Activated CD4-positive, alpha-beta T cell treated with anti-CD3 and anti-CD28 coated beads, Interleukin-2, amount 50 U/mL, for 48 hours (primary cell): ENCODE measurements at places on chromosomes 4 and X.

DNA sequence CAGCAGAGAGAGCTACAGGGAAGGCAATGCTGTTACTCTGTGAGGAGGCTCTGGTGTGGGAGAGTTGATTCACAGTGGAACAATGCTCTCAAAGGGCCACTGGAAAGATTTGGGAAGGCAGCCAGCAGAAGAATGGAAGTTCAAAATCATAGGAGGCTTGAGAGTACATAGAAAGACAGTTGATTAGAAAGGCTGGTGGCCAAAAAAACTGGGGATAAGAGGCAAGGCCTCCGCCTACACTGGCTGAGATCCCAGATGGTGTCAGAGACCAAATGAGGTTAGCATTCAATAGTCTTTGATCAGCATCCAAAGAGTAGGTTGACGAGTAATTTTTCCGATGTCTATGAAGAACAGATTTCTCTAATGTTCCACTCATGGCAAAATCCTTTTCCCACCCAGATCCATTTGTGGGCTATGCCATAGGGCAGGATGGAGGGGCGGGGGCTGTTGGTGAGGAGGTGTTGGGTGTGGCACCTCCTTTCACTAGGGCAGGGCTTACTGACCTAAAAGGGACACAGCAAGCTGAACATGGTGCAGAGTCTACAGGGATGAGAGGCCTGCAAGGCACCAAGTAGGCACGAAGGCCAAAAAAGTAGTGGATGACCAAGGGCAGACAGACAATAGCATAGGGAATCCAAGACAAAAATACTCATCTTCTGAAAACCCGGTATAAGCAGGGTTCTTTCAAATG lies 15.1 kb downstream of the TEC start:
- DNase-seq: no peak

- DNase-seq: no peak
Measured at GRCh38 chrX:119954374-119954773, 10.8 kb upstream of the NKAP start.

DNA sequence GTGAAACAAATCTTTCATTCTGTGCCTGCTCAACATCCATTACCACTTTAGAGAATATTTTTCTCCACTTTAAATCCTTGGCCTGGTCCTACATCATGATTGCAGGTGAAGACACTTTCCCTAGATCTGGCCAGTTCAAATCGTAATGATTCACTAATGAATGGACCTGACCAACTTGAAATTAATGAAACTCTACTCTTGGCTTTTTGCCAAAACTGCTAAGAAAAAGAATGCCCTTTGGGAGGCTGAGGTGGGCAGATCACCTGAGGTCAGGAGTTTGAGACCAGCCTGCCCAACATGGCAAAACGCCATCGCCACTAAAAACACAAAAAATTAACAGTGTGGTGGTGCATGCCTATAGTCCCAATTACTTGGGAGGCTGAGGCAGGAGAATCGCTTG lies 1082.6 kb upstream of the LCORL start:
- DNase-seq: no peak

GRCh38 chrX:23885803-23886202 lies 21.9 kb downstream of the APOO start:
- DNase-seq: no peak

- DNase-seq: no peak
Measured at GRCh38 chr4:186227744-186228513, 622 bp downstream of the KLKB1 start.

DNA sequence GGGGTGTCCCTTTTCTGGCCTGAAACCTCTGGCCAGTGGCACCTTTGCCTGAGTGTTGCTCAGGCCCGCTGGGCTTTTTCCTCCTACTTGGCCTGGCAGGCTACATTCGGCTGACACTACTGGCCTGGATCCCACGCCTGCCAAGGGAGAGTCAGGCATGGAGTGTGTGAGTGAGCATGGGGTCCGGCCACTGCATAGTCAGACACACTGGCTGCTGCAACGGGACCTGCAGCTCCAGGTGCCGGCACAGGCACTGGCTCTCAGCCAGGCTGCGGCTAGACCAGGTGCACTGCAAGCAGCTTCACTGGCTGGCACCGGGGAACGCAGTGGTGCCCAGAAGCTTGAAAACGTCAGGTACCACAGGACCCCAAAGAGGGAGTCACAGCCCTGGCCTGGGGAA lies 434.9 kb downstream of the ARHGAP24 start:
- no peak for DNase-seq

- no peak for DNase-seq
Measured at GRCh38 chr4:164770010-164770724, 16.2 kb downstream of the SMIM31 start.

GRCh38 chr4:144338834-144339233 lies 198.3 kb upstream of the GYPA start:
- no peak for DNase-seq

- no peak for DNase-seq
Measured at GRCh38 chrX:13843150-13843721, 26.3 kb upstream of the GPM6B start.

- no peak for DNase-seq
Measured at GRCh38 chrX:32116047-32116446, 1044.2 kb upstream of the FTHL17 start.

DNA sequence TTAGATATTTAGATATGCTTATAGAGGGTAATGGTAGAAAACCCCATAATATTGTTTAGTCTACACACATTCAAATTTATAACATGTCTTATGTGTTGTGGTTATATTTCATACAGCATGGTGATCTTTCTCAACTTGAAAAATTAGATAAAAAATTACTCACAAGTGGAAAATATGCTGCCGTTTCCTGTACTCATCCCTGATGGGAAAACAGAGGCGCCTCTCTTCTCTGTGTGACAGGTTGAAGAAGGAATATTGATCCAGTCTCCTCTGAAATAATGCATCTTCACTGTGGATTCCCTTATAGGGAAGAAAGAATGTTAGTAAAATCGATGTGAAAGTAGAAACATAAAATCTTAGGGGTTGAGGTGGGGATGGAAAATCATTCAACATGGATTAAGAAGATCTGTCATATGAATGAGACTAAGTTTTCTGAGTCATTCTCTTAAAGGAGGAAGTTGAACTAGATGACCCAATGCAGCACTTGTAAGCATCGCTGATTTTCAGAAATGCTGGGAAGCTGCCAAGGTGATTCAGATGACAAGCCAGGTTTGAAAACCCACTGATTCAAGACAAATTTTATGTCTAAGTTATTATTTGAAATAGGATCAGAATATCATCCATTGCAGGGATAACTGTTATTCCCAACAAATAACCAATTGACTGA lies 70.7 kb downstream of the ANKRD50 start:
- no peak for DNase-seq

- DNase-seq: no peak
Measured at GRCh38 chrX:21929209-21929608, 11.3 kb upstream of the SMS start.

GRCh38 chr4:15717086-15717485 lies 14.2 kb downstream of the BST1 start:
- DNase-seq: no peak

DNA sequence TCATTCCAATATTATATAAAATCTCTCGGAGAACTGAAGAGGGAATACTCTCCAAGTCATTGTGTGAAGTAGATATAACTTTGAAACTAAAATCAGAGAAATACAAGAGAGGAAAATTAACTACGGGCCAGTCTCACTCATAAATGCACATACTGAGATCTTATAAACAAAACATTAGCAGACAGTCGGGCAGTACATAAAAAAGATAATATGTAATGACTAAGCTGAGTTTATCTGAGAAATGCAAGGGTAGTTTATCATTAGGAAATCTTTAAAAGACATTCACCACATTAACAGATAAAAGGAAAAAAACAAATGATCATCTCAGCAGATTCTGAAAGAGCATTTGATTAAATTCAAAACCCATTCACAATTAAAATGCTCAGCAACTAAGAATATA lies 116.7 kb downstream of the NYX start:
- no peak for DNase-seq
